GM12878 (cell line): ENCODE measurements at places on chromosomes 13 and 19. TPM values are rescaled to one million over a fixed set of nuclear protein-coding genes. Genes with fewer than 3 reads are reported as not detected.

DNA sequence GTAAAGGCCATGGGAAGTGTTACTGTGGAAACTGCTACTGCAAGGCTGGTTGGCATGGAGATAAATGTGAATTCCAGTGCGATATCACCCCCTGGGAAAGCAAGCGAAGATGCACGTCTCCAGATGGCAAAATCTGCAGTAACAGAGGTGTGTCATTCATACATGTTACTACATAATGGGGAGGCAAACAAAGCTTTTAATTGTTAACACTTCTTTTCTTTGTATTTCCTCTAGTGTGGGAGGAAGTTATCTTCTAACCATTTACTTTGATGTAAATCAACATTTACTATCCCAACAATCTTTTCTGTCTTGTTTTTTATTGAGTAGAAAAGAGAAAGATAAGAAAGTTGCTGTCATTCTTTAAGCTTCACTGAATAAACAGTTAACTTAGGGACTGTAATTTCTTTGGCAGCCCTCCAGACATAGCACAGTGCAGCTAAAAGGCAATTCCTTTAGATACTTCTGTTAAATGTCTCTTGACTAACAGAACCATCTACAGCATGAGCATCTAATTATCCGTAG, 126.9 kb downstream of the ITGBL1 start:
- no peaks in the 10 kb centered on the region for H3K4me1 ChIP-seq
- no peaks in the 10 kb centered on the region; the same call in 1 of the 2 replicates for H3K27me3 ChIP-seq
- DNase-seq, result no peak
- no peak overlapping the region for H3K4me3 ChIP-seq
- no peak overlapping the region for H3K27ac ChIP-seq
- no peaks in the 10 kb centered on the region for H3K36me3 ChIP-seq

DNA sequence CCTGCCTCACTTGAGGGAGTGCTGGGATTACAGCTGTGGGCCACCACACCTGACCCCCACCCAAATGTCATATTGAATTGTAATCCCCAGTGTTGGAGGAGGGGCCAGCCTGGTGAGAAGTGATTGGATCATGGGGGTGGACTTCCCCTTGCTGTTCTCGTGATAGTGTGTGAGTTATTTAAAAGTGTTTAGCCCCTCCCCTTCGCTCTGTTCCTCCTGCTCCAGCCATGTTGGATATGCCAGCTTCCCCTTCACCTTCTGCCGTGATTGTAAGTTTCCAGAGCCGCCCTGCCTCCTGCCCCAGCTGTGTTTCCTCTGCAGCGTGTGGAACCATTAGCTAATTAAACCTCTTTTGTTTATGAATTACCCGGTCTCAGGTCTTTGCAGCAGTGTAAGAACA, 13.7 kb downstream of the CHAMP1 start:
- H3K27ac ChIP-seq, result no peak overlapping the region
- H3K4me1 ChIP-seq, result no peaks in the 10 kb centered on the region
- peaks cover 13% of the 10 kb centered on the region for H3K36me3 ChIP-seq
- H3K27me3 ChIP-seq, result no peaks in the 10 kb centered on the region
- no peak overlapping the region for H3K4me3 ChIP-seq
- no peak for DNase-seq

The ZNF20 gene
- 1.3 and 2.9 TPM in 2 replicates for polyA plus RNA-seq

- no peaks in the 10 kb centered on the region for H3K27me3 ChIP-seq
- H3K27ac ChIP-seq, result no peak overlapping the region
- H3K36me3 ChIP-seq, result no peaks in the 10 kb centered on the region
- H3K4me3 ChIP-seq, result no peak overlapping the region
These were observed 114.3 kb downstream of the SPRY2 start for GRCh38 chr13:80226645-80227044.

DNA sequence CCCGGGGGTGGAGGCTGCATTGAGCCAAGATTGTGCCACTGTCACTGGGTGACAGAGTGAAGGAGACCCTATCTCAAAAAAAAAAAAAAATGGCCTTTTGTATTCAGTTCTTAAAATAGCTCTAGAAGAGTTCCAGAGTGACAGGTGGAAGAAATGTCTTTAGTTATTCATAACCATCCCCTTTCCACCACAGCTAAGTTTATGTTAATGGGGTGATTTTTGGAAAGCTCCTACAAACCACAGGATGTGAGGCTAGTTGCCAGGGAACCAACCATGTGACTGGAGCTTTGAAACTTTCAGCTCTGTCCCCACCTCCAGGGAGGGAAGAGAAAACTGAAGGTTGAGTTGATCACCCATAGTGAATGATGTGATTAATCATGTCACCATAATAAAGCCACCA, 6.9 kb downstream of the ZNF490 start:
- H3K27me3 ChIP-seq, result no peaks in the 10 kb centered on the region
- peaks cover 10% of the 10 kb centered on the region; the same call in 1 of the 2 replicates for H3K36me3 ChIP-seq
- no peak overlapping the region for H3K4me3 ChIP-seq
- DNase-seq, result peak; percentile 69

DNA sequence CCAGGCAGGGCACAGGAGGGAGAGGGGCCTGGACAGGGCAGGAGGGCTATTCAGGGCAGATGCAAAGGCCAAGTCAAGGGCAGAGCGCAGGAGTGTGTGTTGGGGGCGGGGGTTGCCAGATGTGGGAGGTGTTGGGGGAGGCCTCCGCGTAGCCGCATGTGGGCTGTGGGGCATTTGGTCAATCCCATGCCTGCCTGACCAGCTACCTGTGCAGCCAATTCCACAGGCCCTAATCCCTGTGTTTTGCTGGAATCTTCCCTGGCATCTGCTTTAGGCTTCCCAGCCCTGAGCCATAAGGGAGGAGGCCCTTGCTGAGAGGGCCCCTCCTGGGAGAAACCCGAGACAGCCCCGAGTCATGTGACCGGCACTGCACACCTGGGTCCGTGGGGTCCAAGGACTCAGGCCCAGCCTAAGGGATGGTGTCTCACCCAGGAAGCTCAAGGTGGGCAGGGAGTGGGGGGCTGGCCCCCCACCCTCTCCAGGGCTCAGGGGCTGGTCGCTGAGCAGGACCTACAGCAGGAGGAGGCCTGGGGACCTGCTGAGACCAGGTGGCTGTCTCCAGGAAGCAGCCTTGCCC, 20.3 kb downstream of the RFX1 start:
- peaks cover 27% of the 10 kb centered on the region for H3K4me1 ChIP-seq
- peak overlapping the region; percentile 7; the same call in 1 of the 2 replicates for H3K4me3 ChIP-seq
- DNase-seq, result no peak
- no peaks in the 10 kb centered on the region; the same call in 1 of the 2 replicates for H3K36me3 ChIP-seq

The KCNN4 gene
- polyA plus RNA-seq, result 83.0 and 93.9 TPM in 2 replicates

The CCDC169 gene
- not detected in 2 replicates for polyA plus RNA-seq

- no peak overlapping the region for H3K27ac ChIP-seq
- no peak overlapping the region for H3K4me3 ChIP-seq
- H3K27me3 ChIP-seq, result peaks cover 4% of the 10 kb centered on the region; the same call in 1 of the 2 replicates
- DNase-seq, result no peak
- H3K4me1 ChIP-seq, result no peaks in the 10 kb centered on the region; the same call in 1 of the 2 replicates
- H3K36me3 ChIP-seq, result no peaks in the 10 kb centered on the region
These were observed 4.2 kb downstream of the LILRB5 start for GRCh38 chr19:54252845-54253244.

GRCh38 chr13:99403458-99403971, 96.3 kb upstream of the GPR183 start:
- H3K27ac ChIP-seq, result no peak overlapping the region
- H3K27me3 ChIP-seq, result no peaks in the 10 kb centered on the region
- no peaks in the 10 kb centered on the region for H3K4me1 ChIP-seq
- no peak overlapping the region for H3K4me3 ChIP-seq
- DNase-seq, result no peak

The ZNF154 gene
- polyA plus RNA-seq, result 0.57 and 0.74 TPM in 2 replicates

GRCh38 chr19:15123031-15123890, 16.1 kb downstream of the SYDE1 start:
- H3K36me3 ChIP-seq, result peaks cover 9% of the 10 kb centered on the region
- peaks cover 6% of the 10 kb centered on the region for H3K4me1 ChIP-seq
- no peaks in the 10 kb centered on the region for H3K27me3 ChIP-seq
- H3K4me3 ChIP-seq, result no peak overlapping the region
- DNase-seq, result no peak
- H3K27ac ChIP-seq, result no peak overlapping the region

DNA sequence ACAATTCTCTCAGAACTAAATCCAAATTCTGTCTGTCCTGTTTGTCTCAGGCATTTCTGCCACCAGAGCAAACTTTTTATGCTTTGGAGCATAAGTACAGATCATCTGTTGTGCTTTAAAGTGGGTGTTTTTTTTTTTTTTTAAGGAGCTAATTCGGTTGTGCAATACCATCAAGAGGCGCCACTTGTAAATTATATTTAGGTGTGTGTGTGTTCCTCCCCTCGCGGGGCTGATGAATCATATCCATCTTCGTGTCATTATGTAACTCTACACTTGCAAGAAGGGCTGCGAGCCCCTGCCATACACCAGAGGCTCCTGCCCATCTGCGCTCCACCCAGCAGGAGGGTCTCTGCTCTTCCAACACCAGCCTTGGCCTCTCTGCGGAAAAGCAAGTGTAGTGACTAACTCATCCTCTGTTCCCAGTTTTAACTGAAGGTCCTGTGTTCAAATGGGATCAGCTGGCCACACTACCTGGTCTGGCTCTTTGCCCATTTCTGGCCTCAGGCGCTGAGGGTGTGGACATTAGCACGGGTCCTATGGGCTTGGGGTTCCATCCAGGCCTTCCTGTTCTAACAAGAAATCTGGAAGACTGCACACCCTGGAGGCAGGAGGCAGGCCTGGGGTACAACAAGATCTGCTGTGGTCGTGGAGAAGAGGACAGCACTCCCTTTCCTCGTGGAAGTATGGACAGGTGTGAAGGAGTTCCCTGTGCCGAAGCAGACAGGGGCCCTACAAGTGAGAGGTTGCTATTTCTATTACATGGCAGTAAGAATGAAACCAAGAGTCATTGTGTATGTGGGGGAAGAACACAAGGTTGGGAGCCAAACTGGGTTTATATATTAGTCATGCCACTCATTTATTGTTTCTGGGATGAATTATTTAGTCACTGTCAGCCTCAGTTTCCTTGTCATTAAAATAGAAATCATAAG, 96.1 kb upstream of the MBNL2 start:
- peak overlapping the region; percentile 41; the same call in 1 of the 2 replicates for H3K4me3 ChIP-seq
- H3K27me3 ChIP-seq, result no peaks in the 10 kb centered on the region
- peak; percentile 57 for DNase-seq
- H3K36me3 ChIP-seq, result no peaks in the 10 kb centered on the region
- peak overlapping the region; percentile 69 for H3K27ac ChIP-seq

The SPTBN4 gene
- 0.64 and 1.1 TPM in 2 replicates for polyA plus RNA-seq

The SMIM7 gene
- 70.0 and 75.2 TPM in 2 replicates for polyA plus RNA-seq

- DNase-seq, result no peak
- no peak overlapping the region for H3K4me3 ChIP-seq
- peaks cover under 1% of the 10 kb centered on the region; the same call in 1 of the 2 replicates for H3K4me1 ChIP-seq
- no peaks in the 10 kb centered on the region for H3K27me3 ChIP-seq
These were observed 77.1 kb downstream of the FNDC3A start for GRCh38 chr13:49052813-49053212.

- H3K27me3 ChIP-seq, result no peaks in the 10 kb centered on the region
- no peak for DNase-seq
- H3K4me1 ChIP-seq, result peaks cover 53% of the 10 kb centered on the region
These were observed 23.7 kb upstream of the GPR18 start for GRCh38 chr13:99281811-99282263.

- H3K4me1 ChIP-seq, result no peaks in the 10 kb centered on the region
- no peaks in the 10 kb centered on the region for H3K27me3 ChIP-seq
These were observed 460.3 kb downstream of the KCTD12 start for GRCh38 chr13:76425935-76426334.

- no peak overlapping the region for H3K4me3 ChIP-seq
- H3K27ac ChIP-seq, result no peak overlapping the region
- H3K36me3 ChIP-seq, result no peaks in the 10 kb centered on the region
- no peaks in the 10 kb centered on the region for H3K27me3 ChIP-seq
These were observed 10.4 kb downstream of the DACH1 start for GRCh38 chr13:71856548-71857043.

DNA sequence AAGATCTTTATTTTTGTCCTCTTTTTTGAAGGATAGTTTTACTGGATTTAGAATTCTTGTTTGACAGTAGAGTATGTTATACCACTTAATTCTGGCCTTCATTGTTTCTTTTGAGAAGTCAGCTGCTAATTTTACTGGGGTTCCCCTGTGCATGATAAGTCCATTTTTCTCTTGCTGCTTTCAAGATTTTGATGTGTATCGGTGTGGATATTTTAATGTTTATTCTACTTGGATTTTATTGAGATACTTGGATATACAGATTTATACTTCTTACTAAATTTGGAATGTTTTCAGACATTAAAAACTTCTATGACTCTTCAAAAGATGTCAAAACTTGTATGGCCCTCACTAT, 86.9 kb downstream of the URI1 start:
- peaks cover 18% of the 10 kb centered on the region; the same call in 1 of the 2 replicates for H3K4me1 ChIP-seq
- no peaks in the 10 kb centered on the region for H3K36me3 ChIP-seq
- H3K27ac ChIP-seq, result no peak overlapping the region
- H3K4me3 ChIP-seq, result peak overlapping the region; percentile 15; the same call in 1 of the 2 replicates
- no peak for DNase-seq

DNA sequence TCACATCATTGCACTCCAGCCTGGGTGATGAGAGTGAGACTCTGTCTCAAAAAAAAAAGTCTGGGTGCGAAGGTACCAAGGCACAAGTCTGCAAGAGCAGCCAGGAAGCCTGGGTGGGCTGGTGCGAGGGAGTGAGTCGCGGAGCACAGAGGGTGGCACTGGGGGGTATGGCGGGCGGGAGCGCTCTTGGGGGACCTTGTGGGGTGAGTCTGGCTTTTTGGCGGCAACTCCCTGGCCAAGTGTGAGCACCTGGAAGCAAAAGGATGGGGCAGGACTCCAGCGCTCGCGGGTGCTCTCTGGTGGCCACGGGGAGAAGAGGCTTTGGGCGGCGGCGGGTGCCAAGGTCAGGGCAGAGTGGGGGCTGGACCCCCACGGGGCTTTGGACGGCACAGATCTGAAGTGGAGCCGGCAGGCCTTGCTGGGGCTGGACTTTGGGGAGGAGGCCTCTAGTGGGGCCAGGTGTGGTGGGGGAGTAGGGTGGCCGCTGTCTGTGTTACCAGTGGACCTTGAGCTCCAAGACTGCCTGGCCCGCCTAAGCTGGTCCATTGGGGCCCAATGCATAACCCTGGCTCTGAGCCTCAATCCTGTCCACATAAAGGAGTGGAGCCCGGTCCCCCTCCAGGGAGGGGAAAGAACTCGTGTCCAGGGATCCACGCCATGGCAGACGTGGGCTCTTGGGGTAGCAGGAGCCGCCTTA, 1.6 kb downstream of the P2RY11 start:
- DNase-seq, result no peak
- H3K27ac ChIP-seq, result peak overlapping the region; percentile 62
- H3K4me1 ChIP-seq, result peaks cover 40% of the 10 kb centered on the region

GRCh38 chr13:39913928-39914327, 258.5 kb downstream of the COG6 start:
- H3K27ac ChIP-seq, result no peak overlapping the region
- H3K4me3 ChIP-seq, result no peak overlapping the region
- H3K4me1 ChIP-seq, result no peaks in the 10 kb centered on the region
- no peaks in the 10 kb centered on the region for H3K36me3 ChIP-seq
- DNase-seq, result no peak
- no peaks in the 10 kb centered on the region for H3K27me3 ChIP-seq

The SYCN gene
- polyA plus RNA-seq, result not detected in 2 replicates

GRCh38 chr19:4059891-4060620, 6.6 kb downstream of the ZBTB7A start:
- no peaks in the 10 kb centered on the region for H3K27me3 ChIP-seq
- DNase-seq, result peak; percentile 28
- H3K27ac ChIP-seq, result peak overlapping the region; percentile 87
- peaks cover 29% of the 10 kb centered on the region for H3K4me1 ChIP-seq
- peaks cover 16% of the 10 kb centered on the region for H3K36me3 ChIP-seq

GRCh38 chr13:93352616-93353015, 126.0 kb downstream of the GPC6 start:
- no peak overlapping the region for H3K27ac ChIP-seq
- no peaks in the 10 kb centered on the region for H3K27me3 ChIP-seq
